Left kidney (tissue), 8 donors: ENCODE measurements at places on chromosomes 5 and 9. TPM values are rescaled to one million over a fixed set of nuclear protein-coding genes. Genes with fewer than 3 reads are reported as not detected.

The PCDHAC2 gene
- 0.93 TPM for polyA plus RNA-seq

The OR1Q1 gene
- not detected for polyA plus RNA-seq

The SLC2A6 gene
- polyA plus RNA-seq = 1.0 TPM

The FOXD4L5 gene
- polyA plus RNA-seq = 0.27 TPM

DNA sequence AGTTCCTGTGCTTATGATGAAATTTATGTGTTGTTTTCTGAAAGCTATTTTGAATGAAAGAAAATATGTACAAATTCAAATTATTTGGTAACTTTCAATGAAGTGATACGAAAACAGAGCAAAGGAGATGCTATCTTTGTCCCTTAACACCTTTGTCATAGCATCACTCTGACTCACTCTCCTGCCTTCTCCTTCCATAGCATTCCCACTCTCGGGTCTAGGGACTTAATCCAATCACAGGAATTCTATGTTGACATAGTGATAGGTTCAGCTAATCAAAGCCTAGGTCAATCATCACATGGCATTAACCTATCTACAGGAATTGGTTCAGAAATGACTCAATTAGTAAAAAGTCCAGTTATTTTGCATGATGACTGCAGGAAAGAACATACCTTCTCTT, 464.7 kb upstream of the RORB start:
- no peak for DNase-seq

DNA sequence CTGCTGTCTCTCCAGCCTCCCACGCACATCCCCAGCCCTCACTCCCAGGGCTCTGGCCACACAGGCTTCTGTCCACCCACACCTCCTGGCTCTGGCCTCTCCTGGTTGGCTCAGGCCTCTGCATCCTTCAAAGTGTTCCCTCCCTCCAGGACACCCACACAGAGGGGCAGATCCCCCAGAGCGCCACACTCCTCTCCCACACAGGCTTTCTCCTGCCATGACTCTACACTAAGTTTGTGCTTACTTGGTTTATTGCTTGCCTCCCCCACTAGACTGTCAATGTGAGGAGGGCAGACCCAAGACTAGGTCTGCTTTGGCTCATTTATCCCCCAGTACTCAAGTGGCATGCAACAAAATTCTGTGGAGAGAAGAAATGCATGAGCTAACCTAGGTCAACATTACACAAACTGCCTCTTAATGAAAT, 67.0 kb upstream of the SPOCK1 start:
- no peak for DNase-seq

DNA sequence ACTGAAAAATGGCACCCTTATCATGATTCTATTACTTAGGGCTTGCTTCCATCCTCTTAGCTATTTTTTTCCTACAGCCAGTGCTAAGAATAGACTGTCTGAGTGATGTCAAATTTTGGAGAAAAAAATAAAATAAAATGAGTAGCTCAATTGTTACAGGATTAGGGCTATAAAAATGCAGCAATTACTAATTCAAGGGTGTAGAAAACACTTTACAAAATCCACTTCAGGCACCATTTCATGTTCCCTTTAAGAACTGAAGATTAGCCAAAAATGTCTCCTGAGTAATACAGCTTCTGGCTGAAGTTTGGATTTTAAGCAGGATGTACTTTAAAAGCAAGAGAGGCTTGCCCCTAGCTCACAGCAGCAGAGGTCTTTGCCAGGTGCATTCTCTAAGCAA, 240.5 kb upstream of the IRX1 start:
- DNase-seq = no peak
